ENCODE measurements at places on chromosomes 4 and X.

DNA sequence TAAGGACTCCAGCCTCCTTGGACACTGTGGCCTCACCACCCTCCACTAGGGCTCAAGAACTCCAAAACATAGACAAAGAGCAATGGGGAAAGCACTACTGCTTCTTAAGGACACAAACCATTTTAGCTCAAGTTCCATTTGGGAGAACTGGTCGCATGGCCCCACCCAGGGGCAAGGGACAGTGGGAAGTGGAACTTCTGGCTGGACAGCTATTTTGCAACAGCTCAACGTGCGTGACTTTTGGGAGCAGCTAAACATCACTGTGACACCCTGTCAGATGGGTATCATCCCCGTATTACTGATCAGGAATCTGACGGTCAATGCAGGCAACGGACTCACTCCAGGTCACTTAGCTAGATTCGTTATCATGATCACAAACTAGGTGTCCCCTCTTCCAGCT lies 9.0 kb upstream of the GLOD5 start:
- DNase-seq, result no peak

GRCh38 chr4:76388160-76388908 lies 32.6 kb downstream of the CCDC158 start:
- DNase-seq, result peak; percentile 88

- no peak for DNase-seq
Observed at GRCh38 chr4:138055890-138056289, 186.3 kb downstream of the SLC7A11 start.

GRCh38 chr4:184628103-184628502 lies 21.1 kb downstream of the CASP3 start:
- DNase-seq, result no peak

- no peak for DNase-seq
Observed at GRCh38 chr4:158018221-158018830, 154.5 kb downstream of the GASK1B start.

GRCh38 chr4:167221084-167221483 lies 13.2 kb downstream of the SPOCK3 start:
- DNase-seq, result no peak

DNA sequence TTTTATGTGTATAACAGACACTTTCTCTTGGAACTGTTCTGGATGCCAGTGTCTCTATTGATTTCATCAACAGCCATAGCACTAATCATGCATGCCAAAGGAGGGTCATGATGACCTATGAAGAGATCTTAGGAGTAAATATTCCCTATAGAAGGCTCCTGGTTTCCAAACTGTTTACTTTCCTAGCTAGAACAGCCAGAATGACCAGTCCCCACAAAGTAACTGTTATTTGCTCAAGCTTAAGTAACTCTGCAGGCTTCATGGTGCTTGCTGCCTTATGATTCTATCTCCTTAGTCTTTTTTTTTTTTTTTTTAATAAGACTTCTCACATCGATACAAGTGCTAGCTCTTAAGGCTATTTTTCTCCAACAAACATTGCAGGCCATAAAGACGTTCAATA lies 12.4 kb downstream of the S100G start:
- DNase-seq, result no peak

GRCh38 chrX:101397779-101398178 lies 7.0 kb downstream of the RPL36A start:
- DNase-seq, result no peak

- DNase-seq, result no peak
Observed at GRCh38 chrX:23341452-23341851, 6.8 kb downstream of the PTCHD1 start.

DNA sequence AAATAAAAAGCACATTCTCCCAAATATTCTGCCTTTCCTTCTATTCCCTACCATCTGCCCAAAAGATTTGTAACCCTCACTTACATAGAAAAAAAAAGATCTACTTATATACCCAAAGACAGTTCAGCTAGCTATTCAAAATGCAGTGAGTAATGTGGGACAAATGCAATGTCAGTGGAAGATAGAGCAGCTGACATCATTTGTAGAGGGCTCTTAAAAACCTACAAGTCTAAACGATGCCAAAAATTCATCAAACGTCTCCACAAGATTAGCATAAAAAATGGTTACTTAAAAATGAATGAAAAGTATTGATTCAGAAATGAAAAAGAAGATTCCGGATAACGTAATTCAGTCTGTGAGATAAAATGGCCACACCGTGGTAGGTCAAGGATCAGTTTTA lies 96.5 kb downstream of the ASB9 start:
- no peak for DNase-seq

GRCh38 chr4:139978692-139979091 lies 175.3 kb downstream of the MAML3 start:
- no peak for DNase-seq

DNA sequence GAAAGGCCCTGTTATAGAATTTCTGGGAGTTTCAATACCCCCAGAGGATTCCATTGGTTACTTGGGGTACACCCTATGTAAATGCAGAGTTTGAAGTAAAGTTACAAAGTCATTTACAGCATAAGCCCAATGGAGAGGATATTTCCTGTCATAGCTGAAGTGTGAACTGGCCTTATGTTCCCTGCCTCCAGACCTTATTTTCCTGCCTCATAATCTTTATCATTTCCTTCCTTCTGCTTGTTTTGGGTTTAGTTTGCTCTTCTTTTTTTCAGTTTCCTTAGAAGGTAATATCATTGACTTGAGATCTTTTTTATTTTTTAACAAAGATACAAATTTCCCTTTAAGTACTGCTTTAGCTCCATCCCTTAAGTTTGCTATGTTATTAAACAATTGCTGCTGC lies 85.4 kb downstream of the PPEF1 start:
- DNase-seq, result no peak

- peak; percentile 97 for DNase-seq
Observed at GRCh38 chr4:145734576-145735346, 54.8 kb downstream of the C4orf51 start.

DNA sequence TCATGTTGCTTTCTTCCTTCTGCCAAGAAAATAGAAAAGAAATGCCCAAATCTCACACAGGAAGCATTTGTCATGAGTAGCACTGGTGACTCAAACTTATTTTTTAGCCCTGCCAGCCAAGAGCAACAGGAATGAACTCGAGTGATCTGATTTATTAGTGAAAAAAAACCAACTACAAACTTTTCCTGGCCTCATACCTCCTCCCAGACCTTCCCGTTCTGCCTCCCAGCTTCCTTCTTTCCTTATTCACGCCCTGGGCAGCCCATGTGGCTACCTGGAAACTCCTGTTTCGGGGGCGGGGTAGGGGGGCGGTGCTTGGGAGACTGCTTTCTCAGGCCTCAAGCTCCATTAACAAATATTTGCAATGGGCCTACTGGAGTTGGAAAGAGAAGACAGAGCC lies 178.5 kb downstream of the NHS start:
- DNase-seq, result peak; percentile 57

GRCh38 chrX:21843179-21843578 lies 3.8 kb downstream of the MBTPS2 start:
- no peak for DNase-seq

DNA sequence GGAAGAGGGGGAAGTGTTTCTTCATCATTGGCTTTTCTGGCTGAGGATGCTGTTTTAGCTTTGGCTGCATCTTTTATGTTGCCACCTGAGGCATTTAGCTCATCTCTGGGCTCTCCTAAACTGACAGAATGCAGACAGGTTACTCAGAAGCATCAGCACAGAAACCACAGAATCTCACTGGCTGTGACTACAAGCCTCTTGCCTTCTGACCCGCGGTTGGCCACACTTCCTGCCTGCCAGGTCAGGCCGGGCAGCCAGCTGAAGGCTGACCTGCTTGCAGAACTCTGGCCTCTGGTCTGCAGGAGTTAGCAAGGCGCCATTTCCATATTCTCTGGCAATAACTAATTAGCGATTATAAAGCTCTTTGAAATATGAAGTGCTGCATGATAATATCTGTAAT lies 366.5 kb downstream of the MID1IP1 start:
- no peak for DNase-seq

DNA sequence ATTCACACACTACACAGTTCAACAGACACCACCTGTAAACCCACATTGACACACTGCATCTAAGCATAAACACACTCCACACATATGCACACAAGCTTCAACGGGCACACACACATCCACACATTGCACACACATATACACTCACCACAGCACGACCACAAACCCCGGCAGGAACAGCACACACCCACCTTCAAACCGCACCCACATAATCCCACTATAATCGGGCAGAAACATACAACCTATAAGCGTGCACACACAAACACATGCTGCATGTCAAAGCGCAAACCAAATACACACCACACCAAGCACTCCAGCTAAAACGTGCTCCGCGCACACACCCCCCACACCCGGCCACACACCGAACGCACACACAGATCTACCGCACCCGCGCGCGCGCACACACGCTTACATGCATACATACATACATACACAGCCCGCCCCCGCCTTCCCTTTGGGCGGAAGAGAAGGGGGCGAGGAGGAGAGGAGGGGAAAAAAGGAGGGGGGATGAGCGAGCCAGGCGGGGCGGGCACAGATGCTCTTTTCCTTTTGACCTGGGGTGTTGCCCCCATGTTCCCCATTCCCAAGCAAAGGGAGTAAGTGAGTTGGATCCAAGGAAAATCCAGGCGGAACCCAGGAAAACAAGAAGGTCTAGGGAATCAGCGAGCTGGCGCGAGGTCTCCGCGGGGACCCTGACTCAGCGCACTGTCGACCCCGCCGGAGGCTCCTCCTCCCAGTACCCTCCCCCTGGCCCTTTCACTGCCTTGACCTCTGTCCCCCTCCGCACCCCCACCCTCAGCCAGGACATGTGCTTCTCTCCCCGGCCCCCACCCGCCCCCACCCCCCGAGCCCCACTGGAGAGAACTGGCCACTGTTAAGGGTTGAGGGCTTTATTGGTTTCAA lies 9.9 kb downstream of the ARHGAP36 start:
- DNase-seq, result no peak

DNA sequence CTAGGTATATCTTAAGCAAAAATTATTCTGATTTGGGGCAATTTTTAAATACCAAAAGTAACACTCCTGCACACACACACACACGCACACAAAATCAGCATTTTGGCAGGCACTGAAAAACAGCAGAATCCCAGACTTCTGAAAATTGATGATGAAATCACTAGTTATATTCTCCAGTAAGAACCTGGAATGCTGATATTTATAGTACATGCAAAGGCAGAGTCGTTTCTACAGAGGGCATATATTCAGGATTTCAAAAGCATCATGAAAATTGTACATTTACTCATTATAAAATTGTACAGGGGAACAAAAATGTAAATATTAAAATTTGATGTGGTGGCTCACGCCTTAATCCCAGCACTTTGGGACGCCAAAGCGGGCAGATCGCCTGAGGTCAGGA lies 352.5 kb upstream of the PITX2 start:
- no peak for DNase-seq

GRCh38 chr4:93351846-93352245 lies 476.7 kb upstream of the ATOH1 start:
- DNase-seq, result no peak

- no peak for DNase-seq
Observed at GRCh38 chr4:120540625-120541024, 381.9 kb downstream of the PRDM5 start.

GRCh38 chrX:49039598-49040375 lies 3.4 kb downstream of the TFE3 start:
- peak; percentile 86 for DNase-seq

DNA sequence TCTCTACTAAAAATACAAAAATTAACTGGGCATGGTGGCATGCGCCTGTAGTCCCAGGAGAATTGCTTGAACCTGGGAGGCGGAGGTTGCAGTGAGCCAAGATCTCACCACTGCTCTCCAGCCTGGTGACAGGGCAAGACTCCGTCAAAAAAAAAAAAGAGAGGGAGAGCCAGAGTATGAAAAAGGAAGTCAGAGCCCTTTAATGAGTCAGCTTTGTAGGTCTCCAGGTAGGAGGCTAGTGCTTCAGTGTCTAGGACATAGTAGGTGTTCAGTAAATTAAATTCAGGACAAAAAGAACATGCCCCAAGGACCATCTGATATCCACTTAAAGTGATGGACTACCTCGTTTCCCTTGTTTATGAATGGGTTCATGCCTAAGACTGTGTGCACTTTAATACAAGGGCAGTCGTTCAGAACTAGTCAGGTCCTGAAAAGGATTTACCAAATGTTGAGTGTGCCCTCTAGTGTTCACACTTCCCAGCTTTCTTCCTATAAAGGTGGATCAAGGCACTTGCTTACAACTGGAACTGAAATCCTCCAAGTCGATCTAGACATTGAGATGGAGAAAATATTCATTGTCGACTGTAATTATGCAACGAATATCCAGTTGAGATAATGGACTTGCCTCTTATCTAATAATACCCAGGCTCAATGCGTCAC lies 29.0 kb downstream of the F9 start:
- DNase-seq, result no peak

DNA sequence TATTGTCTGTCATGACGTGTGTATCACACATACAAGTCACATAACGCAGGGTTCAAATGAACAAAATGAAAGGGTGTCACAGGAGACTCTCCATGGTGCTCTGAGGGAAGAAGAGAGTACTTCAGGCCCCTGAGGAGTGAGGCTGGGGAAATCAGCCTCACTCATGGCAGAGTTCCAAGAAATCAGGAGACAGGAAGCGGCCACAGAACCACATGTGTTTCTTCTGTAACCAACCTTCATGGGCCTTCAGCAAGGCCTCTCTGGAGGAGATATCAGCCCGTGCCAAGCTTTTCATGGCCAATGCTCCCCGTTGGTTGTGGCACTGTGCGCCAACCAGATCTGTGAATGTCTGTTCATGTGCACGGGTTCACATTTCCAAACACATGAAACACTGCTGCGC lies 76.0 kb downstream of the NAT8L start:
- DNase-seq, result no peak

GRCh38 chrX:103624111-103624510 lies 4.7 kb upstream of the TCEAL1 start:
- no peak for DNase-seq

DNA sequence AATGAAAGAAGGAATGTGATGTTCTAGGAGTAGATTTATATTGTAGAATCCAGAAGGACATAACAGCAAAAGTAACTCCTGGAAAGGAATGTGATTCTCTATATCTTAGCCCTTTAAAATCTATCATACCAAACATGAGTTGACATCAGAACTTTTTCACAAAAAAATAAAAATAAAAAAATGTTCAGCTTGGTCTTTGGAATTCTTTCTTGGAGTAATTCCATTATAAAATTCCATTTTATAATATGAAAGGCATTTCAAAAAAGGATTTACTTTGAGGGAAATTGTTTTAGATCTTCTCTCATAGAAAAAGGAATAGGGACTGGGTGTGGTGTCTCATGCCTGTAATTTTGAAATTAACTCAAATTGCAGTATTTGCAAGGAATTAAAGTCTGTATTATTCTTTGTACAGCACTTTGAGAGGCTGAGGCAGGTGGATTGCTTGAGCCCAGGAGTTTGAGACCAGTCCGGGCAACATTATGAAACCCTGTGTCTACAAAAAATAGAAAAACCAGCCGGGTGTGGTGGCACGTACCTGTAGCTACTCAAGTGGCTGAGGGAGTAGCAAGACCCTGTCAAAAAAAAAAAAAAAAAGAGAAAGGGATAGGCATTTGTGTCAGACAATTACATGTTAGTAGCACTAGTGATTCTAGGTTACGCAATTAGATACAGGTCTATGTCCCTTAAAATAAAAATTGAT lies 134.9 kb downstream of the SLC4A4 start:
- no peak for DNase-seq

- DNase-seq, result no peak
Observed at GRCh38 chrX:24796204-24796603, 102.5 kb downstream of the POLA1 start.

- no peak for DNase-seq
Observed at GRCh38 chr4:110149089-110149488, 49.3 kb downstream of the ELOVL6 start.
